ENCODE measurements at places on chromosomes 5 and 9.

DNA sequence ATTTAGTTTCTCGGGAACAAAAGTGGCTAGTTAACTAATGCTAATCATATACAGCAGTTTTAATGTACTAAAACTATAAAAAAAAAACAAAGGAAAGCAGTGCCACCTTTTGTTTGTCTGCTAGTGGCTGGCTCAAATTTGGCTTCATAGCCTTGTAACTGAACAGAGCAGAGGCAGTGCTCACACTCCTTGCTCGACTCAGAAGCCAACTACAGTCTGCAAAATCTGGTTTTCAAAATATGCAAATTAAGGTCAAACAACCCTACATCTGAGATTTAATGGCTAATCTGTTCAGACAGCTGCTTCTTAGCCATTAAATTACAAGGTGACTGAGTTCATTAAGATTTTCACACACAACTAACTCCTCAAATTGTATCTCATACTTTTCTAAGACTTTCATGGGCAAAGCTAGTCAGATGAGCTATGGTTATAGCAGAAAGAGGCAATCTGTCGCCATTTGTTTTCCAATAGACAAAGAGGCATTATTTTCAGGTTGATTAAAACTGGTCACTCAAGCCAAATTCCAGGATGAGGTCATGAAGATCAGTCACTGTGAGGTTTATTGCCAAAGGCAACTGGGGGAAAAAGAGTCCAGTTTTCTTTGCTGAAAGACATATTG, 56.8 kb upstream of the EPB41L4A start:
- no peak for DNase-seq

DNA sequence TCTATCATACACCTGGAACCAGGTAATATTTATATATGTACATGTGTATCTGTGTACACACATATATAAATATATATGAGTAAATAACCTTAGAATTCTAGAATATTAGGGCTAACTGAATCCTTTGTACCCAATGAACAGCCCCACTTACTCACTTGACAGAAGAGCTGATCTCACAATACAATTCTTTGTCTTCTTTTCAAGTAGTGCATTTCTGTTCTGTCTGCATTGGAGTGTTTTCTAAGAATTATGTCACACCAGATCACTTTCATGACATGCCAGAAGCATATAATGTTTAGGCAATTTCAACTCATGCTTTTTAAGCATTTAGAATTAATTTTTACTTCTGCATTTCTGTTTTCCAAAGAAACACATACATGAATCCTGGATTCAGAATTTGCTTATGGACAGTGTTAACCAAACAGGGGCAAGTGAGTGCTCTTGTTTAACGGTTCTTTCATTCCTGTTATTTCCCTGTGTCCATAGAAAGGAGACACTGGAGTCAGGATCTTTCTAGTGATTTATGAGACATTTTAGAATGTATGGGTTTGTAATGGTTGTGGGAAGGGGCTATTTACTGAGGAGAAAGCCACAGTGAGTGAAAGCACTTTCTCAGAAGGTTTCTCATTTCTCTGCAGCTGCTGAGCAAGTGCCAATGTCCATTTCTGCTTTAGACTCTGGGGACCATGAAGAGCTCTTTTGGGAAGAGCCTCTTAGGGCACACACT, 123.2 kb downstream of the RMI1 start:
- no peak for DNase-seq

DNA sequence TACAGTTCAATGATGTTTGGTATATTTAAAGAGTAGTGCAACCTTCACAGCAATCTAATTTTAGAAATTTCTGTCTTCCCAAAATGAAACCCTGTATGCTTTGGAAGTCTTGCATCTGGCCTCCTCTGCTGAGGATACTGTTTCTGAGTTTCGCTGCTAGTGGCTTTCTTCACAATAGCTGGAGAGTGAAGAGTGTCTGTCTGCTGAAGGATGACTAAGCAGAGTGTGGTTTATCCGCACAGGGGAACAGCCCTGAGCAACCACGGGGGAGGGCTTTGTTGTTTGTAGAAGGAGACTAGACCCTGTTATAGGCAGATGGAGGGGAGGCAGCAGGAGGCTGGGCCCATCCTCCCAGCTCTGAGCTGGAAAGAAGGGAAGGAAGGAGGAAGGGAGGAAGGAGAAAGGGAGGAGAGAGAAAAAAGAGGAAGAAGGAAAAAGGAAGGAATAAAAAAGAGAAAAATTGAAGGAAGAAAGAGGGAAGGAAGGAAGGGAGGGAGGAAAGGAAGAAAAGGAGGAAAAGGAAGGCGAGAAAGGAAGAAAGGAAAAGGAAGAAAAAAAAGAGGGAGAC, 10.5 kb upstream of the IRX2 start:
- no peak for DNase-seq

- DNase-seq: no peak
These were observed 185.0 kb downstream of the NR2F1-AS1 start for GRCh38 chr5:93395971-93396379.

DNA sequence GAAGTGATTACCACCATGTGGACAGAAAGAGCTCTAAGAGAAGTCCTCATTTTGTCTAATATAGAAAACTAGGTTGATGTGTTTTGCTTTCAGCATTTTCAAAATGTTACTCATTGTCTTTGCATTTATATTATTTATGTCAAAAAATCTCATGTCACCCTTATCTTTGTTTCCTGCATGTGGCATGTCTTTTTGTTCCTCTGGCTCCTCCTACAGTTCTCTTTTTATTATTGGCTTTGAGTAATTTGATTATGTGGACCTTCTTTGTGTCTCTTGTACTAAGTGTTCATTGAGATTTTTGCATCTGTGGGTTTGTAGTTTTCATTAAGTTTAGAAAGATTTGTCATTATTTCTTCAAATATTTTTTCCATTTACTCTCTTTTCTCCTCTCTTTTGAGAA, 58.8 kb downstream of the GNG10 start:
- no peak for DNase-seq

GRCh38 chr5:179237770-179238627, 107.3 kb downstream of the ADAMTS2 start:
- DNase-seq: no peak

DNA sequence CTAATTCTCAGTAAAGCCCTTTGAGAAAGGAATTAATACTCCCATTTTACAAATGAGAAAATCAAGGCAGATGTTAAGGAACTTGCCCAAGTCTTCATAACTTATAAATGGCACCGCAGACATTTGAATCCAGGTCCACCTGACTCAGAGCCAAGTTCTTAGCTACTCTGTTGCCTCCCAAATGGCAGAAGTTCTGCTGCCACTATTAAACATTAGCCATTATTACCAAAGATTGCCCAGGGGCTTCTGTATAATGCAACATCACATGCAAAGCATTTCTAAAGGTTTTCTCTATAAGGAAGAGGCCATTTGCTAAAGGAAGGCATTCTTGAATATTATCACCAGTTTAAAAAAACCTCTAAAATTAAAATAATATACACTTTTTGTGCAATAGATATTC, 28.3 kb downstream of the TPD52L3 start:
- no peak for DNase-seq
